NCI-H774 (cell line): ENCODE measurements at places on chromosomes 16 and 17.

GRCh38 chr16:27432558-27432957 lies 30.6 kb downstream of the IL21R start:
- DNase-seq: no peak

GRCh38 chr17:78935419-78936323 lies 10.5 kb upstream of the TIMP2 start:
- DNase-seq: no peak

- no peak for DNase-seq
Observed at GRCh38 chr17:57445772-57446472, 189.6 kb downstream of the MSI2 start.

GRCh38 chr17:78879635-78880186 lies 23.3 kb downstream of the CEP295NL start:
- DNase-seq: no peak

- DNase-seq: no peak
Observed at GRCh38 chr16:89051521-89052166, 42.0 kb upstream of the ACSF3 start.

- no peak for DNase-seq
Observed at GRCh38 chr16:3171855-3172593, 16.0 kb upstream of the OR1F1 start.
